NCI-H1105 treated with DMSO at 0.1 percent for 48 hours (cell line): ENCODE measurements at places on chromosomes 1 and 21.

GRCh38 chr1:156667610-156667967 lies 9.6 kb downstream of the NES start:
- no peak for DNase-seq

- no peak for DNase-seq
Measured at GRCh38 chr1:223815865-223816264, 29.9 kb downstream of the TP53BP2 start.

- no peak for DNase-seq
Measured at GRCh38 chr1:176669782-176670181, 206.8 kb downstream of the PAPPA2 start.

DNA sequence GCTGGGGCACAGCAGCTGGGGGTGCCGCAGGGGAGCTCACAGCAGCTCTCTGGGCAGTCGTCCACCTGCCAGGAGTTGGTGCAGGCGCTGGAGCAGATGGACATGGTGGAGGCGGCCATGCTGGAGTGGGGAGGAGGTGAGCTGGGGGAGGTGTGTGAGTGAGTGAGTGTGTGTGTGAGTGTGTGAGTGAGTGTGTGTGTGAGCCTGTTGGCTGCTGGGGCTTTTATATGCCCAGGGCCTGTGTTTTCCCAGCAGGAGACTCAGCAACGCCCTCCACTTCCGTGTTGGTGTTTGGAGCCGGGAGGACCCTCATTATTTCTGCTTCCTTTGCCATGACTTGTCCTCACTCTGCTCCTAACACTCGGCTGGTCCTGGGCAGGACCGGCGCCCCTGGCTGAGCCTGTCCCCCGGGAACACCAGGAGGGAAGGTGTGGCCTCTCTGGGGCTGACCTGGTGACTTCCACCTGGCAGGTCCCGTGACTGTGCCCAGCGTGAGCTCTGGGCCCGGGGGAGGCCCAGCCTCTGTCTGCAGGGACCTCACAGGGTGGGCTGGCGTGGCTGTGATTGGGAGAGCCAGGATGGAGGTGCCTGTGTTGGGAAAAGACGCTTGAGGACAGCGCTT lies at the start of gene KRTAP10-2:
TSS of gene KRTAP10-2 (minus strand) at position 166 of the 622 bp plus-strand sequence. CDS start at position 119, 47 bp downstream.
- no peak for DNase-seq

- no peak for DNase-seq
Measured at GRCh38 chr1:216732121-216732520, 8.9 kb upstream of the ESRRG start.

DNA sequence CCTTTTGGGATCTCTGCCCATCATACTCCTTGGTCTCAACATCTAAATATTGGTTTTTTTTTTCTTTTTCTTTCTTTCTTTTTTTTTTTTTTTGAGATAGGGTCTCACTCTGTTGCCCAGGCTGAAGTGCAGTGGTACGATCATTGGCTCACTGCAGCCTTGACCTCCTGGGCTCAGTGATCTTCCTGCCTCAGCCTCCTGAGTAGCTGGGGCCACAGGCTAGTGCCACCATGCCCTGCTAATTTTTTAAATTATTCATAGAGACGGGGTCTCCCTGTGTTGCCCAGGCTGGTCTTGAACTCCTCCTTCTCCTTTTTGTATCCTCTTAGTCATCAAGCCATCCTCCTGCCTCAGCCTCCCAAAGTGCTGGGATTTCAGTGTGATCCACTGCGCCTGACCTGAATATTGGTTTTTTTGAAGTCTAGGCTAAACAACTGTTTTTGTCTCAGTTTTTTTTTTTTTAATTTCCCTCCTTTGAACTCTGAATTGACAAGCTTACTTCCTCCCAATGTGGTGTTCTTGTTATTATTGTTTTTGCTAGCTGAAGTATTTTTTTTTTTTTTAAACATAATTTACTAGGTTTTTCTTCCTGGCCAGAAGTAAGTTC lies 30.9 kb downstream of the MAPKAPK2 start:
- no peak for DNase-seq

DNA sequence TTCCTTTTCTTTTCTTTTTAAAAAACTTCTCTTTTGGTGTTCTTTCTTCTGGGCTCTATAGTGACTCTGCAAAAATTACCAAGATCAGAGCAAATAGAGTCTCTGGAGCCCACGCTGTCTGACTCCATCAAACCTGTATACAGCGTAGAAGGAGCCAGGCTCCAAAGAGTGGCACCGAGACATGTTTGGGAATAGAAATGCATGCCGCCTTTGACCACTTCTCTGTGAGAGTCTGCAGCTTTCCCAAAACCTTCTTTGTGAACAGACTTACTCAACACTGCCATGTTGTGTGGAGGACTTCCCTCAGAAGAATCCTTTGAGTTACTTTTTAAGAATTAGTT lies 55.3 kb downstream of the GORAB start:
- DNase-seq: no peak

DNA sequence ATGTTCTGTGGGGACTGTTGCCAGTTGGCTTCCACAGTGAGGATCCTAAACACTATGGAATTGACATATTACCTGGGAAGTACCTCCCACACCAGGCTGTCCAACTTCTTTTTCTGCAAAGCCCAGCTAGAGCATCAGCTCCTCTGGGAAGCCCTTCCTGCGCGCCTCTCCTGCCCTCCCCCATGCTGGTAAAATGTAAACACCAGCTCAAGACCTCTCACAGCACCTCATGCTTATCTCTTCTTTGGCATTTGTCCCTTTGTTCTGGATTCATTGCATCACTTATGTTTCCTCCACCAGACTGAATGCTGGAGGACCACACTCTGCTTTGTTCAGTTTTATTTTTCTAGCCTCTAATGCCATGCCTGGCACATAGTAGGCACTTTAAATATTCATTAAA lies 172.1 kb downstream of the HHAT start:
- no peak for DNase-seq

DNA sequence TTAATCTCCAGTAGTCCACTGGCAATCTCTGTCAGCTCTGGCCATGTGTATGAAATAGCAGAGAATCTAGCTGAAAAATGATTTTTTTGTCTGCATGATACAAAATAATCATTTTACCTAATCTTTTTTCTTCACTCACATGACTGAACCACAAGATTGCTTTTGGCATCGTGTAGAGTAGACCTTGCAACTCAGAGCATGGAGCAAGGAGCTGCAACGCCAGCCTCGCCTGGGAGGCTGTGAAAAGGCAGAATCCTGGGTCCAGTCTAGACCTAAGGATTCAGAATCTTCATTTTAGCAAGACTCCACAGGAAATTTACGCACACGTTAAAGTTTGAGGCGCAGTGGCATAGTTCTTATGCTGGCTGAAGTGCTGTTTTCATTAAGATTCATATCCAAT lies 40.2 kb downstream of the TOMM20 start:
- DNase-seq: no peak

GRCh38 chr1:92975551-92976232 lies 14.4 kb upstream of the DIPK1A start:
- DNase-seq: no peak

DNA sequence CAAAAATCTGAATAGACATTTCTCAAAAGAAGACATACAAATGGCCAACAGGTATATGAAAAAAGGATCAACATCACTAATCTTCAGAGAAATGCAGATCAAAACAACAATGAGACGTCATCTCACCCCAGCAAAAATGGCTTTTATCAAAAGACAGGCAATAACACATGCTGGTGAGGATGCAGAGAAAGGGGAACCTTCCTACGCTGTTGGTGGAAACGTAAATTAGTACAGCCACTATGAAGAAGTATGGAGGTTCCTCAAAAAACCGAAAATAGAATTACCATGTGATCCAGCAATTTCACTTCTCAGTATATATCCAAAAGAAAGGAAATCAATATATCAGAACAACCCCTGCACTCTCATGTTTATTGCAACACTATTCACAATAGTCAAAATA lies 65.1 kb upstream of the ATP1B1 start:
- DNase-seq: no peak

GRCh38 chr1:2376261-2376741 lies 15.1 kb downstream of the MORN1 start:
- no peak for DNase-seq

DNA sequence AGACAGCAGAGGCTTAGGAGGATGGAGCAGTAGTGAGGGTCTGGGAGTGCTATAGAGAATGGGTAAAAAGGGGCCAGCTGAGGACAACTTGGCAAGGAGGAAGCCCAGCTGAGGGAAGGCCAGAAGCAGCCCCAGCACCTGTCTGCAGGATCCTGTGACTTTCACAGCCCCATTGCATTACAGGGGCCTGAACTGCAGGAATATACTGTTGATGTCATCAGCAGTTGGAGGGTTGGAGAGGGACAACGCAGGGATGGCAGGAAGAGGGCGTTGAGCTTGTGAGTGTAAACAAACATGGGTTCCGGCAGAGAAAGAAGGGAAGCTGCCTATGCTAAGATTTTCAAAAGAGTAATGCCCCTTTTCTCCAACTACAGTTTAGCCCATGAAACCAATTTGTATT lies 628.5 kb downstream of the SMYD3 start:
- no peak for DNase-seq

DNA sequence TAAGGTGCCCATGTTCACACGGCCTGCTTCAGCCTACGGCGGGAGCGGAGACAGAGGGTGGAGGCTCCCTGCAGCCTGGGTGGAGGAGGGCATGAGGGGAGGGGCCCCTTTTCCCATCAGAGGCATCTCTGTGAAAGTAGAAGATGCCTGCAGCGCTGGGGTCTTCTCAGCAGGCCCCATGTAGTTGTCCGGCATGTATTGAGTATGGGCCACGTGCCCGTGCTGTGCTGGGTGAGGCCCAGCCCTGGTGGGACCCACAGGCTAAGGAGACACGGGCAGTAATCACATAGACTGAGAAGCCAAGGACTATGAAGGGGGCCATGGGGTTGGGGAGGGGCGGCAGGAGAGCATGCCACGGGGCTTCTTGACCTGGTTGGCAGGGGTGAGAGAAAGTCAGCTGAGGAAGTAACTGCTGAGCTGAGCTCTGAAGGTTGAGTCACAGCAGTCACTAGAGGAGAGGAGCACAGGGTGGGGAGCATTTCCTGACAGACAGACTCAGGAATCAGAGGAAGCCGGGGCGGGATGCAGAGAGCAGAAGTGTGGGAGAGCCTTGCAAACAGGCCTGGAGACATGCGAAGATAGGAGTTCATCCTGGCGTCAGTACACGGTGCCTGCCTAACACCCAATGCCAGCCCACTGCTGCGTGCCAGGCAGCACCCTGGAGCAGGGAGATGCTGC lies 21.6 kb downstream of the PSEN2 start:
- DNase-seq: no peak

GRCh38 chr1:31828341-31828740 lies 12.5 kb upstream of the SPOCD1 start:
- no peak for DNase-seq

DNA sequence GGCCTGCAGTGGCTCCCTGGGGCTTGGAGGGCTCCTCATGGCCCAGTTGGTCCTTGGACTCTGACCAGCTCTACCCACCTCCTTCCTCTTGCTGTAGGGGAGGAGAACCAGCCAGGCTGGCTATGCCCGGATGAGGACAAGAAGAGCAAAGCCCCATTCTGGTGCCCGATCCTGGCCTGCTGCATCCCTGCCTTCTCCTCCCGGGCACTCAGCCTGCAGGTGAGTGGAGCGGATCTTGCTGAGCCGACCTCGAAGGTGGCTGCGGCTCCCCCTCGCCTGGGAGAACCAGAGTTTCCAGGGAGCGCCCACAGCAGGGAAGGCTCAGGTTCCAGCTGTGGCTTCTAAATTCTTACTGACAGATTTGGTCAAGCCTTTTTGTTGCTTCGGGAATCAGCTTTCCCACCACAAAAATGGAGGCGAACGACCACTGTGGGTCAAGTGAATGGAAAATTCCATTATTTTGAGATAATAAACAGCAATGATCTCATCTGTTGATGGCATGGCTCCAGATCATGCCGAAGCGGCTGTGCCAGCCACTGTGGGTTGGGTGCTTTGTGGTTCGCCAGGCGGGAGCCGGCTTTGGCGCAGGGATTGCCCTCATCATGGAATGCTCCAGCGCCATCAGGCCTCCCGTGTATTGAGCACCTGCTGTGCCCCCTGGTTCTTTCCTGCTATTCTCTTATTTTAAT lies 106.5 kb upstream of the ACTL8 start:
- DNase-seq: no peak

DNA sequence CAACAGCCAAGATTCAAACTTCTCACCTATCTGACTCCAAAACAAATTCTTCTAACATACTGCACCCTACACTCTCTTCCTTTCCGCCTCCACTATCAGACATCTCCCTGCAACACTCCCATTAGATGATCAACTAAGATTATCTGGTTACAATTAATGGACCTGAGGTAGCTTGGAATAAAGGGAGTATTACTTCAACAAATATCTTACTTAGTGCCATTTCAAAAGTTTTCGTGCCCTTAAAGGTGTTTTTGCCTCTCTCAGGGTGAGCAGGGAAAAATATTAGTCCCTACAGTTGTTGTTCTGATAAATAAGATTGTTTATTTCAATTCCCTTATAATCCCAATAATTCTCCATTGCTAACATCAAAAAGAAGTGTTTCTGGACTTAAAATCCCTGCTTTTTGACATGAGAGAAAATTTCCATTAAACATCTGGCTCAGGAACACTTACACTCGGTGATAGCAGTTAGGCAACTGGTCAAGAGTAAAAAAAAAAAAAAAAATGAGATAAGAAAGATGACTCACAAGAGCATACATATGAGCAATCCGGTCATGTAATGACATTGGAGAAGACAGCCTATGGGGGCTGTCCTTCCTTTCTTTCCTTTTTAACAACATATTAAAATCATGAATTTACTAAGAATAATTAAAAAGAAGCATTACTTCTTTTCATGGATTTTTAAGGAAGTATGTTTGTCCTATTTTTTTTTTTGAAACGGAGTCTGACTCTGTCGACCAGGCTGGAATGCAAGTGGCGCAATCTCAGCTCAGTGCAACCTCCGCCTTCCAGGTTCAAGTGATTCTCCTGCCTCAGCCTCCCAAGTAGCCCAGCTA lies 7.6 kb downstream of the RSBN1 start:
- DNase-seq: no peak

DNA sequence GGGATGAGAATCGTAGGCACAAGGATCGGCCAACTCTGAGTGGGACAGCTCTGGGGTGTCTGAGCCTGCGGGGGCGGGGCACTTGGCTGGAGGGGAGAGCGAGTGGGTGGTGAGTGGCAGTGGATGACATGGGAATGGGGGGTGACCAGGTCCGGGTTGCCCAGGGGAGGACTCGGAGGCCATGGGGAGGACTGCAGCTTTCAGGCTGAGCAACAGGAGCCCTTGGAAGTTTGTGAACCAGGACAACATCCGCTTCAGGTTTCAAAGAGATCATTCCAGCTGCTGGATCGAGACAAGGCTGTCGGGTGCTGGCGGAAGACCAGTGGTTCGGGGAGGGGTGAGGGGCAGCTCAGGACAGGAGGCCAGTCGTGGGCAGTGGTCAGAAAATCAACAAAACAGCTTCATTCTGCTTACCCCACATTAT lies 124.4 kb upstream of the IRF2BP2 start:
- no peak for DNase-seq
